ENCODE measurements at places on chromosomes 3 and 15.

- no peak for DNase-seq
Measured at GRCh38 chr3:183500981-183501704, 54.4 kb downstream of the KLHL6 start.

GRCh38 chr3:179194931-179195330 lies 46.8 kb downstream of the PIK3CA start:
- DNase-seq, result no peak

DNA sequence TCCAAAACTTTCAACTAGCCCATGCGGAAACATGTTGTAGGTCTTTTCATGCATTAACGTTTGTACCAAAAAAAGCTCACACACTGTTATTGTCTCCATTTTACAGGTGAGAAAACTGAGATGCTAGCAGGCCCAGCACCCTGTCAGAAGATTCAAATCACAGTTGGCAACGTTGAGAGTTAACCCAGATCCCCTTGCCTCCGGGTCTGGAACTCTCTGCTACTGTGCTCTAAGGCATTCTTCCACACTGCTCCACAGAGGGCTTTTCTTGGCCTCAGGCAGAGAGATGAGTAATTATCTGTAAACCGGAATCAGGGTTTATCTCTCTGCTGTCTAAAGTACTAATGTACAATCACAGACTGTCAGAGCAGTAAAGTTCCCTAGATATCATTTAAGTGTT lies 186.0 kb upstream of the LPP start:
- DNase-seq, result no peak

GRCh38 chr3:151431940-151432339 lies 28.9 kb downstream of the IGSF10 start:
- DNase-seq, result no peak

- DNase-seq, result no peak
Measured at GRCh38 chr3:128591738-128592426, 58.7 kb downstream of the RPN1 start.

All from NCI-H2029 (cell line).